Vagina (tissue), 2 donors: ENCODE measurements at places on chromosomes 5 and 9. TPM values are rescaled to one million over a fixed set of nuclear protein-coding genes. Genes with fewer than 3 reads are reported as not detected.

GCNT4 gene
- 2.5 TPM for total RNA-seq

ALDH1A1 gene
- 126 TPM for total RNA-seq

PIK3R1 gene
- 134 TPM for total RNA-seq

- no peak for DNase-seq
These were observed 19.2 kb downstream of the PLGRKT start for GRCh38 chr9:5418481-5418880.

DNA sequence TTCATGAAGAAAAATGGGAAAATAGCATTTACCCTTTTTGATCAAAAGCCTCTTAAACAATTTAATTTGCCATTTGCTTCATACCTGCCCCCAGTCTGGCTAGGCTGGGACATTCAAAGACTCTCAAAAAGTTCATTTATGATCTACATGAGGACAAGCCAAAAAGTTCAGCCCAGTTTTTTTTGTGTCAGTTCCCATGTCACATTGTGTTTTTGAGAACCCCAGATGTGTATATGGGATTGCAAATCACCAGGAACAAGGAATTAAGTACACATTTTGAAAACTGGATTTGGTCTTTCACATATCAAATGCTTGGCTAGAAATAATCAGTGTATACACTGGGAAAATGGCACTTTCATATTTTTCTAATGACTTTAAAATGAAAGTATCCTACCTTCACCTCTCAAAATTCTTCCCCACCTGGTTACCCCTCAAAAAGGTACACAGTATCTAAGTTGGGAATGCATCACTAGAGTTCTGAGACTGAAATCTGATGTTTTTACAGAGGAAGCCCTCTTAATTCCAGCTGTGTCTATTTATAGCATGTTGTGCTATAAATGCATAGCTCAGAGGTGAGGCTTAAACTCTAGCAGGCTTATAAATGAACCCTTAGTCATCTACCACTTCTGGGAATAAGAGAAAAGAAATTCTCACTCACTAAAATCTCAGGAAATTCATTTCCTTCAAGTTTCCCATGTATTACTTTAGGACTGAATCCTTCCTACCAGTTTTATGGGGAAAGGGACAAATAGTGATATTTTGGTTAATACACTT lies 9.3 kb downstream of the STOM start:
- no peak for DNase-seq

GRCh38 chr5:2142456-2142954 lies 259.8 kb upstream of the IRX4 start:
- no peak for DNase-seq

DNA sequence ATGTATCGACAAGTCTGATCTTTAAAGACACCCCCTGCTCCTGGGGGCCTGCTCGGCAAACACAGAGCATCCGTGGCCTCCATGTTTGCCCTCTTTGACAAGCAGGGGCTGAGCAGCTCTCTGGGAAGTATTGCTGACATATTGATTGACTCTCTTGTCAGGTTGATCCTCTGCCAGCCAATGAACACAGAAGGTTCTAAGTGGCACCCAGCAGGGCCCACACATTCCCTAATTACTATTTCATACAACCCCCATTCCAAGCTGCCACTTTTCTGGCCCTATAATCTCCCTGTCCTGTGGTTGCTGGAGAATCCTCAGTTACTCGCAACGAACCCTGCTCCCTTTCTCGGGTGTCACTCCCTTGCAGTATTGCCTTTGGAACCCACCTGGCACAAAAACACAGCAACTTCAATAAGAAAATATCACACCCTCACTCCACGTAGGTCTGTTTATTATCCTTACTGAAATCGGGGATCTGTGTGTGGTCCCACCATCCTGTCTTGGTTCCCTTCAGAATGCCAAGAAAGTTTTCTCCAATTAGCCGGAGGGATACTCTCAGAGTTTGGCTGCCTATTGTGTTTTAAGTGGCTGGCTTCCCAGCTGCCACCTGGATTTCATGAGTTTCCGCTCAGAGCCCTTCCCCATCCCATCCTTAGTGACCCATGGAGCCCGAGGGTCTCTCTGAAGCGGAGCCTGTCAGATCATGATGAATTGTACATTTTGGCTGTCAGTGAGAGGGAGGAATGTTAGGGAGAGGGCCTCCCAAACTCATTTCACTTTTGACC lies 249.0 kb upstream of the WWC1 start:
- no peak for DNase-seq

GRCh38 chr9:129906298-129906697 lies 71.0 kb downstream of the USP20 start:
- no peak for DNase-seq

DNA sequence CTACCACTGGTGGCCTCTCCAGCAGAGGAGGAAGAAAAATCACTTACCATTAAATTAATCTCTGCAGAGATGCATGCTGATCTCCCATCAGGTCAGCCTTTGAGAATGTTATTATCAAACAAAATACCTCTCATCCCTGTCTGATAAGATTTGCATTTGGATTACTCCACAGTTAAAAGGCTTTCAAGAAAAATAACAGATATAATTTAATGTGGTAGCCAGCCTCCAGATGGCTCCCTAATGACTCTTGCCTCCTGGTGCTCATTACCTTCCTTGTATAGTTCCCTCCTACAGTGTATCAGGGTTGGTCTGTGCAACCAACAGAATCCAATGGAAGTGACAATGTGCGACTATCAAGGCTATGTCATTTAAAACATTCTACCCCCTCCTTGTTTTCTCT lies 63.6 kb upstream of the TNPO1 start:
- no peak for DNase-seq

DNA sequence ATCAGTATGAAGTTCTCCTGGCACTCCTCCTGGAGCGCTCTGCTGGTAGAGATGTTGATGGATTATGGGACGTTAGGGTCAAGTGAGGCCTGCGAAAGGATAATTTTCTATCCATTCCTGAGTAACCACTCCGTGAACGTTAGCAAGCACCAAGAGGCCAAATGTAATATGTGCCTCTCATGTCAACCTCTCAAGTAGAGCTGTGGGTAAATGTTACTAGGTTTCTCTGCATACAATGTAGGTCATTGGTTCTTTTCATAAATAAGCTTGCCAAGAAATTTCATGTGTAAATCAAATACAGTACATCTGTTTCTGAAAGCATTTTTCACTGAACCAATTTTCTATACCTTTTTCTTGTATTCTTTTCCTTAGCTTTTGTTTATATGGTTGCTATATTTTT lies 126.3 kb downstream of the KDM4C start:
- DNase-seq = no peak

- DNase-seq = no peak
These were observed 3.1 kb upstream of the HRH2 start for GRCh38 chr5:175654807-175655206.

- DNase-seq = no peak
These were observed 226.3 kb downstream of the AOPEP start for GRCh38 chr9:94952565-94953373.

GRCh38 chr9:32393911-32394310 lies 9.5 kb downstream of the ACO1 start:
- no peak for DNase-seq

GRCh38 chr9:71812385-71812784 lies 44.1 kb upstream of the CEMIP2 start:
- no peak for DNase-seq

DNA sequence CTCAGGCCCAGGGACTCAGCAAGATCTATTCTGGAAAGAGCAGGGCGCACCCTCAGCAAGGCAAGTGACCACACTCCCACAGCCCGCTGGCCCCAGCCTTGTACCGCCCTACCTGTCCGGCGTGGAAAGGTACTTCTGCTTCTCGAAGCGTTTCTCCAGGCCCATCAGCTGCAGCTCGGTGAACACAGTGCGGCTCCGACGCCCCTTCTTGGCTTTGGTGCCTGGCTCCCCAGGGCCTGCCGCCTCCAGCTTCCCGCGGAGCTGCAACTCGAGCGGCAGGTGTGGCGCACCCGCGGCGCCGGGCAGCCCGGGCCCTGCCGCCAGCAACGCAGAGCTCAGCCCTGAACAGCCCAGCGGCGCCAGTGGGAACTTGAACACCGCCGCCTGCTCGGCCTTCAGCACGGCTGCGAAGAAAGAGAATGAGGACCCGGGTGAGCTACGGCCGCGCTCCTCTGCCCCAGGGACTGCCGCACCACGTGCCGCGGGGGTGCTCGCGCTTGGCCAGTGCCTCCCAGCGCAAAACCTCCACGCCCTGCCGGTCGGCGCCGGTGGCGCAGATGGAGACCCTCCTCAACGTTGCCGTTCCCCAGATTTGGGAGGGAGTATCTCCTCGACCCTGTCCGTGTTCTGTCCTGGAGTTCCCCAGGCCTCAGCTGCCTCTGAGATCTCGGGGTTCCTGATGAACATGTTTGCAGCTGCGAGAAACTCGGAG lies 2.2 kb downstream of the BARX1 start:
- no peak for DNase-seq

DNA sequence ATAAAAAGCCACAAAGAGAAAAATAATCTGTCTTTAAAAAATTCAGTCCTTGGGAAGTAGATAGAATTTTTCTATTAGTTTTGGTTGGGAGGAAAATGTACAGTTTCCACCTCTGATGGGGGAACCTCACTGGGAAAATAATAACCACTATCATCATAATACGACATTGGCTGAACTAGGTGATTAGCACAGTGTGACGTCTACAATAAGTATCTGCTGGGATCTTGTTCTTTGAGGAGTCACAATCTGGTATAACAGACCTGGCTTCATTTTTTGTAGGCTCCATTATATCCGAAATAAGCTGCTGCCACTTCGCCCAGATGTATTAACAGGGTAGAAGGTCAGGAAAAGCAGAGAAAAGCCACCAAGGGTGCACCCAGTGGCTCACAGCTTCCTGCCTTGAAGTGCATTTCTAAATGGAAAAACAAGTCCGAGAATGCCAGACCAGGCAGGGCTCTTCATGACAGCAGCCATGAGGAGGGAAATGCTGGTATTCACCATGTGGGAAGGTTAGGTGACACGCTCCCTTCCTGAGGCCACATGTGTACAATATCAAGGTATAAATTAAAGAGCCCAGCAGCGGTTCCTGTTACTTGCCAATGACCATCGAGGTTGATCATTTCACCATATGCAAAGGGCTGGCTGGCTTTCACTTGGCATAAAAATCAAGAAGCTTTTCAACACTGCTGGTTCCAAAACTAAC lies 152.8 kb downstream of the PRELID2 start:
- no peak for DNase-seq

DNA sequence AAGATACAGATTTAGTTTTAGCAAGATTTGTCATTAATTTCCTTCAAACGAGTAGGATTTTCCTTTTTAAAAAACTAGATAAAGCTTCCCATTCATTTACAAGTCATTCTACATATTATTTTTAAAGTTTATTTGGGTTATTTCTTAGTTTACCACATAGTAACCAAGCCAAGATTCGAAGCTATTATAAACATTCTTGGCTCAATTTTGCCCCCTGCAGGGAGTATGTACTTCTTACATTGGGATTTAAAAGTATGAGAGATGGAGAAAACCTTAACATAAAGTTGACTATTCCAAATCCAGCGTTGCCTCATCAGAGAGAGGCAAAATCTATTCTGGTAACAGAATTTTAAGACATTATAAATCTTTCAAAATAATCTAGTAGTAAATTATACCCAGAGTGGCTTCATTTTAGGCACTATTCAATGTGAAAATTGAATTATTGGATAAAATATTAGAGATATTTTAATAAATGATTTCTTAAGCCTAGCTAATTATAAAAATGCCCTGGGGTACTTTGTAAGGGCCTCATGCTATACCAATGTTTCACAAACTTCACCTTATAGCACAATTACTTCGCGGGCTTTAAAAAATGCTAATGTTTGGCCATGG lies 39.1 kb downstream of the FBN2 start:
- no peak for DNase-seq

DNA sequence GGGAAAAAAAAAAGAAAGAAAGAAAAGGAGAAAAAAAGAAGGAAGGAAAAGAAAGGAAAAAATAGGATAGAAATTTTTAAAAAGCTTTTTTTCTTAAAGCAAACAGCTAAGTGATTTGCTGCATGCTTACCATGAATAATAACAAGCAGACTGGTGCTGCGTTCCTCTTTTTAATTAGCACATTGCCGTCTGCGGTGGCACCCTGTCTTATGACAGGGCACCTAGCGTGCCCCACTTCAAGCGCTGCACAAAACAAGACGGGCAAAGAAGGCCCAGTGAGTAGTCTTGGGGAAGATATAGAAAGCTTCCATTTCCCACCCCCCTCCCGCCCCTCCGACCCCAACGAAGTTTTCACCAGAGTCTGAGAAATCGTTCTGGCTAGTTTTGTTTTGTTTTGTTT lies 513.9 kb downstream of the ZNF608 start:
- DNase-seq = no peak

DNA sequence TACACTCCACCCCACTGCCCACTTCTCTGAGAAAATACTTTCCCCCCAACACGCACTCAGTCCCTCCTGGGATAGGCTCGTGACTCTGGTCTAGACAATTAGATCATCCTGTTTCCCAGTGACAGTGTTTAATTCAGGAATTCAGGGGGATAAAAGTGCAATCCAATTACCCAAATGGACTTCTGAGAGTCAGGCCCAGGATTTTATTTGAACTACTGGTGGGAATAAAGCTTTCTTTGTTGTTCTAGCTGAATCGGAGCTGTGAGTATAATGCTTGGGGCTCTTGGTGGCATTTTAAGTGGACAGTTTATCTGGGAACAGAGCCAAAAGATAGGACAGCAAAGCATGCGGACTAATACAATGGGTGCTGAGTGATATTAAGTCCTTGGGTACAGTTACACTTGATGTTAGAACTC lies 683.3 kb downstream of the MAT2B start:
- DNase-seq = no peak

DNA sequence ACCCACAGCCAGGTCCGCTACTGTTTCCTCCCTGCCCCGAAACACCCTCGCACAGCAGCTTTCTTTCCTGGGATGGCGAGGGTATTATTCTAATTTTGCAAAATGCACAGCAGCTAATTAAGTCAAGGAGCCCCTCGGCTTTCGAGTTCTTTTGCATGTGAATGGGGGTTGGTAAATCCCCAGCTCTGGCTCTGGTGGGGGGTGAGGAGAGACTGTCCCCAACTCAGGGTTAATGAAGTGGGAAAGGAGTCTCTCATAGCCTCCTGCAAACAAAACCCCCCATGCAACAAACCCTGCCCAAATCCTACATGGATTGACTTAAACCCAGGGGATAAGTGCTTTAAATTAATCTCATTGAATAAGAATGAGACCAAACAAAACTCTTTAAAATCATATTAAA lies 8.8 kb downstream of the BARHL1 start:
- no peak for DNase-seq

- no peak for DNase-seq
These were observed 50.9 kb upstream of the CEMIP2 start for GRCh38 chr9:71819115-71819739.
